ENCODE measurements at places on chromosomes 2 and 18.

DNA sequence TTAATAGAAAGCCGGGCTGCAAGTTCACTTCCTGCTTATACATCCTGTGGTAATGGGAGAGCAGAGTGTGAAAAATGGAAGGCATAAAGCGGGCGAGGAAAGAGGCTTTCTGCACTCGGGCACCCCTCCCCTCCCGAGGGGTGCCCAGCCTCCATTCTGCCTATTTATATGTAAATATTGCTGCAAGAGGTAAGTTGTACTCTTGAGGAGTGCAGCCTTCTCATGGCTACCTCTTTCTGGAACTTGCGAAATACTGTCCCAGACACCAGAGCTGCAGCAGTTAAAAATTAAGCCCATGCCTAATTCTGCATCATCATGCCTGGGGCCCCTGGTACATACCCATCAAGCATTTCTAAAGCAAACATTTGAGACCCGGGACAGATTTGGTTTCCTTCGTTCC lies 156.0 kb downstream of the GBX2 start:
- DNase-seq, result no peak

GRCh38 chr2:177164584-177165052 lies 48.0 kb upstream of the HNRNPA3 start:
- DNase-seq, result peak; percentile 49

DNA sequence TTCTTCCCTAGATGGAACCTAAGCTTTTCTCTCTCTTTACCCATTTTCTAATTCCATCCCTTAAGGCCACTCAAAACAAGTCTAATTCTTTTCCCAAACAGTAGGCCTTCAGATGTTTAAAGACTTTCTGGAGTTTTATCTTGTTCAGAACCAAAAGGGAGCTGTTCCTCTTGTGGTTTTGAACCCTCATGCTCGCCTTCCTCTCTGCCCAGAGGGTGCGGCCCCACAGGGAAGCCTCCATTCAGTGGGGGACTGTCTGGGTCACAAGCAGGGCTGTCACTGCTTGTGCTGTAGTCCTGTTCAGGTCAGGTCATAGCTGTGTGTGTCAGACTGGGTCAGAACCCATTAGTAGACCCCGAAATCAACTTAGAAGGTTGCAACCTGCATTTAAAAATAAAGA lies 56.5 kb downstream of the TET3 start:
- no peak for DNase-seq

DNA sequence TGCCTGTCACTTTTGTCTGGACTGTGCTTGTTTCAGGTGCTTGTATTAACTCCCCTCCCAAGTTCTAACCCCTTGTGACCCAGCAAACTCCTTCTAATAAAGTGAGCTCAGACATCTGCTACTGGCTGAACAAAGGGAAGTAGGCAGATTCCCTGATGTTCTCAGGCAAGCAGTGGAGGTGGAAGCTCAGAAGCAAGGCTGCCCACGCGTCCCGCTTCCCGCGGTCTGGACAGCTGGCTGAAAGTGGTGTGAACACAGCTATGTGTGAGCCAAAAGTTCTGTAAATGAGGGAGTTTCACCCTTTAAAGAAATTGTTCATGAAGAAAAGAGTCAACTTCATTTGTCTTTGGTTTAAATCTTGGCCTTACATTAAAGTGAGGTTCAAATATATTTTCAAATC lies 40.0 kb downstream of the NAPG start:
- no peak for DNase-seq

DNA sequence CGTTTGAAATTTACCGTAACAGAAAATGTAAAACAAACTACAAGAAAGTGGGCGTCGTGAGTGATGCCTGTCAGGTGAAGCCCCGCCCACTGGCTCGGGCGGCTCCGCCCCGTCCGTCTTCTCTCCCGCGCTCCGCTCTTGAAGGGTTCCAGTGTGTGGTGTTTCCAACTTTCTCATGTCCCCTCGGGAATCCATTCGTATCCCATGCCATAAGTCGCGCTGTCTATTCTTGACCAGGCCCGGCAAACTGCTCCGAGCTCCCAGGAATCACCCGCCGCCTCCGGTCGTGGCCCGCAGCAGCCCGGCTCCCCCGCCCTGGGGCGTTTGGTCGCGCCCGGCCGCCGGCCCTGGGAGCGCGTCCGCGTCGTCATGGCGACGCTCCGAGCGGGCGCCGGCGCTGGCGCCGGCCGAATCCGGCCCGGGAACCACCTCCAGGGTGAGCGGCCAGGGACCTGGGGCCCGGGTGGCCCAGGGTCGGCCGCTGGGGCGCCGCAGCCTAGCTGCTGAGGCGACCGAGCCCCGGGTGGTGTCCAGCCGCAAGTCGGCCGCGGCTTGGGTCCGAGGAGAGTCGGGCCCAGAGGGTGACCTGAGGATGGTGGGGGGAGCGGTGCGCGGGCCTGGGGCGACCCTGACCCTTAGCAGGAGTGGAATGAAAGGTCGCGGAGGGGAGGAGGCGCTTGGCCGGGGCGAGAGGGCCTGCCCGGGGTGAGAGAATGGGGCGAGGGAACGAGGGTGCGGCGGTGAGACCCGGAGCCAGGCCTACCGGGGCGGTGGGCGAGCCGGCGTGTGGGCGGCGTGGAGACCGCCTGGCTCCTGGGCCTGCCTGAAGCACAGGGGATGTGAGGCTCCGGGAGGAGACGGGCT lies at the start of gene CFAP221:
CFAP221 (plus strand) TSS at position 375 of the 864 bp plus-strand sequence. CDS start 1,683 bp downstream, outside the sequence.
- DNase-seq, result no peak

- DNase-seq, result no peak
These were observed 480.9 kb upstream of the CHST9 start for GRCh38 chr18:27666016-27666415.

DNA sequence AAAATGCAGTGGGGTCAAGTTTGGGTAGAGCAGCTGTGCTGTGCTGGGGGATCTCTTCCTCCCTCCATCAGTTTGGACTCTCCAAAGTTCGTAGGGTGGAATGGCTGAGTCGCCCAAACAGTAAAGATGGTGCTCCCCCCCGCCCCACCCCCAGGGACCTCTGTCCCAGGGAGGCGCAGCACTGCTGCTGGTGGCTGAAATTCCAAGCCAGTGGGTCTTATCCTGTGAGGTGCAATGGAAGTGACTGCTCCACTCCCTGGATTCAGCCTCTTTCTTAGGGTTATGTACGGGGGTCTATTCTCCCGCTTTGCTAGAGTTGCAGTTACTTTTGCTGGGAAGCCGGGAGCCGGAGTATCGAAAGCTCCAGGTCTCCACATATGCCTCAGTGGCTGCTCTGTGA lies 97.5 kb upstream of the CTAGE1 start:
- no peak for DNase-seq

GRCh38 chr18:54822872-54823845 lies 5.1 kb upstream of the RAB27B start:
- no peak for DNase-seq

- DNase-seq, result no peak
These were observed 46.3 kb downstream of the CABLES1 start for GRCh38 chr18:23181547-23181946.

DNA sequence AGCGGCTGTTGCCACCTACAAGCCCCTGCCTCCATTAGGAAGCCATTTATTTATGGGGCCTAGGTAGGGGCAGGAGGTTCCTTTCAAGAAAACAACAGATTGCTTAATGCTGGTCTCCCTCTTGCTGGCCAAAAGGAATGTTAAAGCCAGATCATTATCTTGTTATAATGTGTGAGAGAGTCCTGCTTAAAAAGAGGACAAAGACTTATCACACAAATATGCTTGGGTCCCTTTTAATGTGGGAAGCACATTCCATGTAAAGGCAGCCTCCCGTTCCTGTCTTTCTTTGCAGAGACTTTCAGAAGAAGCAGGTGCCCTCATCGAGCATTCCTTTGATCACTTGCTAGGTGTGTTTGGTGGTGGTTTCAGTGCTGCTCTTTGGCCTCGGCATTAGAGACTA lies 76.4 kb downstream of the AGAP1 start:
- DNase-seq, result no peak

DNA sequence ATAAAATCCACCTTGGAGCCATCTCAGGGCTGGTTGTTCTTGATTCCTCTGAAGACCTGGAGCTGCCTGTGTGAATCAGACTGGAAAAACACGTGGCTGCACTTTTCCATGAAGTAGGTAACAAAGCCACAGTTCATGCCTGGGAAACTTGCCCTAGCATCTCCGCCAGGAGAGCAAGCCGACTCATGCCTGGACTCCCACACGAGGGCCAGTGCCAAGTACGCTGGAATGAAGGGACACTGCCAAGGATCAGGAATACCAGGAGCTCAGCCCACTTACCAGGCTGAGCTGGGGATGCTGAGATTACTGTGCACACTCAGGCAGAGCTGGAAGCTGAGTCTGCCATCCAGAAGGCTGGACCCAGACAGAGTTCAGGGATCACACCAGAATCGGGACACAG lies 10.9 kb upstream of the FHL2 start:
- no peak for DNase-seq

- no peak for DNase-seq
These were observed 413.7 kb upstream of the FAM98A start for GRCh38 chr2:34012715-34013302.

- DNase-seq, result no peak
These were observed 206.8 kb downstream of the CLIP4 start for GRCh38 chr2:29322011-29322410.

DNA sequence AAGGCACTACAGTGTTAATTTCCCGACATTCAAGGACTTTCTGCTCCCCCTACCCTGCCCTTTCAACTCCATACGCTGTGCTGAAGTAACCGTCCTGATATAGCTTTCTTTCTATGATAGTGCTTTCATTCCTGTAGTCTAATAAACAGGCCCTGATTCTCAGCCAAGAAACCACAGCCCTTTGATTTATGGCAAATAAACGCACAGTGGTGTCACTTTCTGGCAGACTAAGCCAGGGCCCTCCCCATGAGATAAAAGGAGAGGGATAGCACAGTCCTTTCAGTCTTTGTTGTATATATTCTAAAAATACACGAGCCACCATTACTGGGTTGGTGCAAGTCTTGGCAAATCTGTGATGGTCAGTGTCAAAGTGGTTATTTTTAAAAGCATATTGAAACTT lies 291.2 kb downstream of the ALPK2 start:
- DNase-seq, result no peak

DNA sequence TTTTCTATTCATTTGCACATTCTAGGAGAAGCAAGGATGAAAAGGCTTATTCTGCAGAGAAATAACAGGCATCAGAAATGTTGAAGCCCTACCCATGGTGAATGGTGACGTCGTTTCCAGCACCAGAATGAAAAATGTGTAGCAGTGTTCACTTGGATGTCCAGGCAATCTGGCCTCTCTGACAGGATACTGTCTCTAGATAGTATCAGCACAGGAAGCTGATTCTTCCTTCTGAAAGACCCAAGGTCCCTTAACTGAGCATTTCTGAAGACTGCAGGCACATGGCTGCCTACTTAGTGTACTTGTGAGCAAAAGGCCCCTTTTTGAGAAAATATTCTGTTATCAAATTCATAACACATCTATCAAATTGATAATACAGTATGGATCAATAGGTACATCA lies 234.1 kb downstream of the XIRP2 start:
- no peak for DNase-seq

GRCh38 chr18:45910405-45911023 lies 56.6 kb downstream of the EPG5 start:
- peak; percentile 10 for DNase-seq

GRCh38 chr2:150325656-150326314 lies 161.7 kb downstream of the RND3 start:
- DNase-seq, result no peak

GRCh38 chr18:3294435-3295080 lies 32.6 kb downstream of the MYL12B start:
- DNase-seq, result no peak

DNA sequence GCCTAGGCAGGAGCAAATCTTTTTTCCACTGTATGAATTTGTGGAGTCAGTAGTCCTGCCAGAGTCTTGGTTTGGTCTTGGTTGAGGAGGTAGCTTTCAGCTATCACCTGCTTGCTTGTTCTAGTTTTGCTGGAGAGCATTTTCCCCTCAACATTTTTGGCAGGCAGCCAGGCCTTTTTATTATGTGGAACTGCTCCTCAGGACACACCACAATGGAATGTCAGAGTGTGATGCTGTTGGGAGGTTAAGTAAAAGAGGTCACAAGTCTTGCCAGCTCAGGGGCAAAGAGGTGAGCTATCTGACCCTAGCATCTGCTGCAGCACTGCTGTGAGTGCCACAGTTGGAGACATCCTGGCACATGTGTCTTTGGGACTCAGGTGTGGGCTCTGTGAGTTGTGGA lies 258.0 kb downstream of the CNTNAP5 start:
- no peak for DNase-seq

DNA sequence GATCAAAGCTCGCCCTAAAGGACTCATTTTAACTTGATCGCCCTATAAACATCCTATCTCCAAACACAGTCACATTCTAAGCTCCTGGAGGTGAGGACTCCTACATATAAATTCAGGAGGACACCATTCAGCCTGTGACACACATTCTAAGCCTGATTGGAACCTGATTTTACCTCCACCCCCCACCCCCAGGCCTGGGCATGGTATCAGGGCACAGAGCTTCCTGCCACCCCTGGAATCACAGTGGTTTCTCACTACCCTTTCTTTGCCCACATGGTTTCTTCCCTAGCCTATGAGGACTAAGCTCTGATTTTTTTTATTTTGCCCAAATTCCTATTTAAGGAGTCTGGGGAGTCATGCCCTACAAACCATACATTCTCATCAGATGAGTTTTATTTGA lies 428.1 kb upstream of the ID2 start:
- no peak for DNase-seq

GRCh38 chr2:163558251-163559021 lies 177.4 kb downstream of the FIGN start:
- DNase-seq, result no peak

GRCh38 chr2:102117472-102117858 lies 25.1 kb upstream of the IL1R1 start:
- DNase-seq, result no peak

DNA sequence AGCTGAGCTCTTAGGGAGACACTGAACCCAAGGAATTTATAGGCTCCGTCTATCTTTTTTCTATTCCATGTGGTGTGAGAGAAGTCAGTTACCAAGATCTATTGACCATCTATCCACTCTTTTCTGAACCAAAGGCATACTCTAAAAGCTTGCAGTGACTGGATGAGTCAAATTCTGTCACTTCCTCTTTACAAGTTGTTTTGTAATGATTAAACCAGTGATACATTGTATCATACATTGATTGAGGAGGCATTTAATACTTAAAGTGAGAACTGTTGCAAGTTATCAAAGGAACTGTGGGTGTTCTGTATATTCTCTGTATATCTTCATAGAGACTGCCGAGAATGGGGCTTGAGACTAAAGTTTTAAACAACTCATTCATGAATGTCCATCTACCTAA lies 188.8 kb downstream of the CAMKMT start:
- DNase-seq, result no peak

GRCh38 chr2:46041434-46041833 lies 255.8 kb upstream of the EPAS1 start:
- no peak for DNase-seq

- DNase-seq, result no peak
These were observed 249.4 kb upstream of the FAM98A start for GRCh38 chr2:33848486-33848885.

Measured in stimulated activated CD8-positive, alpha-beta memory T cell treated with anti-CD3 and anti-CD28 coated beads, Interleukin-4, amount 100 ng/mL, for 4 hours (primary cell).